ENCODE measurements at places on chromosomes 2 and 18.

DNA sequence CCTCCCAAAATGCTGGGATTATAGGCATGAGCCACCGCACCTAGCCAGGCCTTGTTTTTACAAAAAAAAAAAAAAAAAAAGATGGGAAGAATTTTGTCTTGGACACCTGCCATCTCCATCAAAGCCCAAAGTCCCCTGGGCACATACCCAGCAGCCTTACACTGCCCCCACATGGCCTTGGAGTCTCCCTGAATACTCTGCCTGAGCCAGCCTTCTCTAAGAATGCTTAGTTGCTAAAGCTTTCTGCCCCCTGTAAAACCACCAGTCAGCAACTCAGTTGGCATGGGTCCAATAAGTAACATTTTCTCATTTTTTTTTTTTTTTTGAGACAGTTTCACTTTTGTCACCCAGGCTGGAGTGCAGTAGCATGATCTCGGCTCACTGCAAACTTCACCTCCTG is 40.6 kb downstream of the SPC25 start:
- no peak for DNase-seq

DNA sequence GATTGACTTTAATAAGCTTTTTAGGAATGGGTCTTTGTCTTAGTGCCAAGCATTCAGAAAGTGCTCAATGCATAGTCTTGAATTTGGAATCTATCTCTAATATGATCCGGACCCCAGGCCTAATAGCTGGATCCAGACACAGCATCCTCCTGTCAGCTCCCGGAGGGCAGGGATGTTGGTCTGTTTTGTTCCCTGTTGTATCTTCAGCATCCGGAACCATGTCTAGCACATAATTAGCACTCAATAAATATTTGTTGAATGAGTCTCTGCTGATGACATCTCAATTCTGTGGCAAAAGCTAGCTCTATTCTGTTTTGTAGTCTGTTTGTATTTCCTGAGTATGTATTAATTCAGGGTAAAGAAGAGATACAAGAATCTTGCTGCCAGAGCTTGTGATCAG is 169.1 kb downstream of the DCDC2C start:
- no peak for DNase-seq

DNA sequence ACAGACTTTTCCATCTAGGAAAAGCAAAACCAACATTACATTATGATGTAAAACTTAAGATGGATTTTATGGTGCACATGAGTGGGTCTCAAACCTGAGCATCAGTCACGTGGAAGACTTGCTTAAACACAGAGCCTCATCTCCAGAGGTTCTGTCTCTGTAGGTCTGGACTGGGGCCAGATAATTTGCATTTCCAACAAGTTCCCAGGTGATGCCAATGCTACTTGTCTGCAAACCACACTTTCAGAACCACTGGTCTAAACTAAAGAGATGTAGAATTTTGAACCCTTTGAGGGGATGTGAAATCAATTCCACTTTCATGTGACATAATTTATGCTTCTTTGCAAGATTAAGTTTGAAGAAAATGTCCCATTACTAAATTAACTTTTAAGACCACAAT is 522.8 kb downstream of the MBD2 start:
- no peak for DNase-seq

GRCh38 chr2:219886615-219887014 is 259.2 kb downstream of the SLC4A3 start:
- no peak for DNase-seq

DNA sequence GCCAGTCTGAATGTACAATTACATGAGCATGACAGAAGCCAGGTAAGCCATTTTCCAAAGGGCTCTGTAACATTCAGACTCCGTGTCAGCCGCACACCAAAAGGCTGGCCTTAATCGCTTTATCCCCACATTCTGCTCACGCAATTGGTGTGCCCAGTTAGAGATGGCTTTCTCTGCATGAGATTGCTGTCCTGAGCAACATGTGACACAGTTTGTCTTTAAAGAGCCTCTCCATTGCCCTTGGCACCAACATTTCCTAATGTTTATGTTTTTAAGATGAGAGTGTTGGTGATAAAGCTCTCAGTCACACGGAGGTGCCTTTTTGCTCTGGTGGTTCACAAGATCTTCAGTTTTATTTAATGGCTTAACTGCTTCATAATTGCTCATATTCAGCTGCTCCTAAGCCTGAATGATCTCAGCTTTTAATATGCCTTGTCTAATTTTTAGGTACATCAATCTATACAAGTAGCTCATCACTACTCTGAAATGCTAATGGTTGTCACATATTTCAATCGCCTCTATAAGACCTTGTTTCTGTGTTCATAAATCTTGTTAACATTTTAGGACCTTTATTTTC is 164.8 kb upstream of the ACVR2A start:
- no peak for DNase-seq

DNA sequence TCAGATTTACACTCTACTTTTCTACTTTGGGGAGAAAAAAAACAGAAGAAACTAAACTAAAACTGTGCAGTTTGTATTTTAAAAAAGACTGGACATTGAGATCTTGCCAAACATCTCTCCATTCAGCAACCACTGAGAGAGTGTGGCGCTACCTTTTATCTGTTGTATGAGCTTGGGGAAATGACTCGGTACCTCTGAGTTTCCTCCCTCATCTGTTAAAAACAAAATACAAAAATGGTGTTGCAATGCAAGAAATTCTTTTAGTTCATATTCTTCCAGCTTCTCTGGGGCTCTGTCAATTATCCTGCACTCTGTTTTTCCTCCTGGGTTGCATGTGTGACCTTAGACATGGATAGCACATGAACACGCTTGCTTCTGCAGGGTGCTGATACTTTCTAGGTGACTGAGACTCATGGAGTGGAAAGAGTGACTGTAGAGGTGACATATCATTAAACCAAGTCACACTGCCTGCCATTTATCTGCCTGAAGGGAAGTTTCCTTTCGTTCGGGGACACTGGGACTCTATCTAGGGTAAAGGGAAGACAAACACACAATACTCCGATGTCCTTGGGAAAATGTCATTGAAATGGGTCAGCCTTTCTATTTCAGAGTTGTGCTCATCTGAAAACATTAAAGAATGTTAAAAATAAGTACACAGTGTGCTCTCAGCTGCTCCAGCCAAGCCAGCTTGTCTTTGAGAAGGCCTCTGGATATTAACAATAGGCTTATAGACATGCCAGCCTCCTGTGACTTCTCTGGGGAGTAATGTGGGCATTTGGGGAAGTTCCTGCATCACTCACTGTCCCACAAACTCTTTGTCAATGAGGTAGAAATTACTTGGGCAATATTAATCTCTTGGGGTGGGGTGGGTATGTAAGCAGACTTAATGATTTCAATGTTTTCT is 91.4 kb downstream of the TRIB2 start:
- DNase-seq: no peak

DNA sequence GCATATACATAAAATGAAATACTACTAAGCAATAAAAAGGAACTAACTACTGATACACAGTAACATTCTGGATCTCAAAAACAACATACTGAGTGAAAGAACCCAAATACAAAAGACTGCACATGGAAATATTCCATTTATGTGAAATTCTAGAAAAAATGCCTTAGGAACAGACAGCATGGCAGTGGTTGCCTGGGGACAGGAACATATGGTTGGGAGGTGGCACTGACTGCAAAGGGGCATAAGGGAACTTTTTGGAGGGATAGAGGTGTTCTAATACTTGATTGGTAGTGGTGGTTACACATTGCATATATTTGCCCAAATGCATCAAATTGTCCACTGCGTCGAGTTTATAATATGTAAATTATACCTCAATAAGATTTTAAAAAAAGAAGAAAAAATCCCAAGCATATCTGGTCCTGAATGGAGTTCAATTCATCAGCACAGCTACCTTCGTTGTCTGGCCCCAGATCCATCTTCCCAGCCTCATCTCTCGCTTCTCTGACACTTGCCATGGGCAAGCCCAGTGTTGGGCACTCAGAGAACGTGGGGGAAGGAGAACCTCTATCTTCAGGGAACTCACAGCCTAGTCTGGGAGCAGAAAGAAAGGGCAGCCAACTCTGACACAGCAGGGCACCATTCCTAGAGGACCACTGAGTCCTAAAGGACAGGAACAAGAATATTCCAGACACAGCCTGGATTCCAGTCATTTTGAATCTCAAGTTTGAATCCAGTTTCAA is 8.6 kb upstream of the SMAD4 start:
- DNase-seq: no peak

DNA sequence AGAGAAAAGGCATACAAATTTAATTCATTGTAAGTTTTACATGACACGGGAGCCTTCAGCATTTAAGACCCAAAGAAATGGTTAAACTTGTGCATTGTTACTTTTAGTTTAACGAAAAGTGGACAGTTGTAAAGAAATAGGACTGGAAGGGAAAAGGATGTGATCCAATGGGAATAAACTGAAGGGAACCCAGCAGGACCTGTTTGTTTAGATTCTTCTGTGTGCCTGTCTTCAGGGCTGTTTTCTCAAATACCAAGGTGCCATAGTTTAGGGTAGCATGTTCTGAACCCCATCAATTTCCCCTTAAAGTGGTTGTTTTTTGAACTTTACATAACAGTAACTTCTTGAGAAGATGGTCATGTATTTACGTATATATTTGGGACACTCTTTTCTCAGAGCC is 30.3 kb upstream of the CABLES1 start:
- DNase-seq: no peak

- no peak for DNase-seq
Measured at GRCh38 chr2:218720048-218721041, 9.7 kb downstream of the TTLL4 start.

DNA sequence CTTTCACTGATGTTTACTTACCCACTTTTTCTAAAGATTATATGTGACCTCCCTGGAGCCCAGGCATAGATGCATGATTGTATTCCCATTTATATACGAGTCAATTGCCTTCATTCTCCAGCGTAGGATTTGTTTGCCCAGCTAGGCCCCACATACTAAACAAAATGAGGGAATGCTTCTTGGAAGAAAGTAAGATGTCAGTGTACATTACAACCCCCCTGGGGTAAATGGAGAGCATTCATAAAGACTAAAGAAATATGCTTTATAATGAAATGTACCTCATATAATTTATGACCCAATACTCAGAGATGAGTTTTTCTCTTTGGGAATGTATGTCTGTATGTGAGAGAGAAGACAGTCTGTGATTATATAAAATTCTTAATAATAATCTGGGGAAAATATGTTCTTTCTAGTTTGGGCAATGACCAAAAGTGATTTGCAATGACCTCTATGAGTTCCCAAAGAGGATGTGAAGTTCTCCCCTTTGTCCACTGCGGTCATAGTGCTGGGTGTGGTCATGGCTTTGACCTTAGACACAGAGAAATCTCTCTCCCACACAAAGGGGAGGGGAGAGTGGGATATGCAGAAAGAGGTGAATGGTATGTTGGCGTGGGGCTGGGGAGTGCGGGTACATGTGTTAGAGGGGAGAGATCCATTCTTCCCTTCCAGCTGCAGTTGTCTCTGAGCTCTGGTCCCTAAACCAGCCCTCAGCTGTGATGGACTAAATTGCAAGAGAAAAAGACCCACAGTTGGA is 175.6 kb downstream of the EN1 start:
- no peak for DNase-seq

DNA sequence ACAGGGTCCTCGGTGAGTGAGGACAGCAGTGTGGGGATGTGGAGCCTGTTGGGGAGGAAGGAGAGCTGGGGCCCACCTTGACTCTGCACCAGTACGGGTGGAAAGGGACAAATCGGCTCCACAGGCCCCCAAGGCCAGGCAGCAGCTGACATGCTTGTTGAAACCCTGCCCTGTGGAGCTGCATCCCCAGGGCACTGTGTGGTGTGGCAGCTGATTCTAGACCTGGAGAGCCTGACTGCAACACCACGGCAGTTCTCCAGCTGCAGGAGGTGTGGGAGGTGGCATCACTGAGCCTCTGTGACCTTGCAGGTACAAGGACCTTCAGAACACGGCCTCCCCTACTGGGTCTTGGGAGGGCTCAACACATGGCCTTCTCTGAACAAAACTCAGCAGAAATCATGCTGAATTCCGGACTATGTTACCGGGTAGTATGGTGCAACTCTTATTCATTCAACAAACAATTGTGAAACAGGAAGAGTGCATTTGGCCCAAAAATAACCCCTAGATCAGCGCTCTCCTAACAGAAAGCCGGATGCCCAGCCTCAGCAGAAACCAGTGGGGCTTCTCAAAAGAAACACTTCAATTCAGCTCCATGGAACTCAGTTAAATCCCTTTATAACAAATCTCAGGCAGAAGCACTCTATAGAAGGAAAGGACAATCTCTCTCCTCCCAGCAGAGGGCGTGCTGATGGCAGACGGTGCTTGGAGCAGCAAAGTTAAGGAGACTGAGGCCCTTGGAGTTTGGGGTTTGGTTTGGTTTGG is 104.4 kb upstream of the SALL3 start:
- peak; percentile 14 for DNase-seq

DNA sequence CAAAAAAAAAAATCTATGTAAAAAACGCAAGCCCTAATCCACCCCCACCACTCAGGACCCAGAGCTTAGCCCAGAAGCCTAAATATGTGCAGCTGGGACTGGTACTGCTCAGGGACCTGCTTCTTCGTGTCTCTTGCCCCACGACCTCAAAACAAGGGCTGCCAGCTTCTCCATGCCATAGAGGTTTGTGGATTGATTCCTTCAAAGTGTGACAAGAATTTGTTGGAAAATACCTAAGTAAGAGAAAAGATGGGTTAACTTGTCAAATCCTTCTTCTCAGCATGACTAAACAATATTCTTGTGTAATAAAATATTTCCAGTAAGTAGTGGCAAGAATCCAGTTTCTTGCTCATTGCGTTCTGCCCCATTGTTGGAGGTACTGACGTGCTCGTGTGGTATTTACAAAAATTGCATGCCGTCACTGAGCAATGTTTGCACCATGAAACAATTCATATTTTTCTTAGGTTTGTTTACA is 825 bp upstream of the SCYGR1 start:
- no peak for DNase-seq

DNA sequence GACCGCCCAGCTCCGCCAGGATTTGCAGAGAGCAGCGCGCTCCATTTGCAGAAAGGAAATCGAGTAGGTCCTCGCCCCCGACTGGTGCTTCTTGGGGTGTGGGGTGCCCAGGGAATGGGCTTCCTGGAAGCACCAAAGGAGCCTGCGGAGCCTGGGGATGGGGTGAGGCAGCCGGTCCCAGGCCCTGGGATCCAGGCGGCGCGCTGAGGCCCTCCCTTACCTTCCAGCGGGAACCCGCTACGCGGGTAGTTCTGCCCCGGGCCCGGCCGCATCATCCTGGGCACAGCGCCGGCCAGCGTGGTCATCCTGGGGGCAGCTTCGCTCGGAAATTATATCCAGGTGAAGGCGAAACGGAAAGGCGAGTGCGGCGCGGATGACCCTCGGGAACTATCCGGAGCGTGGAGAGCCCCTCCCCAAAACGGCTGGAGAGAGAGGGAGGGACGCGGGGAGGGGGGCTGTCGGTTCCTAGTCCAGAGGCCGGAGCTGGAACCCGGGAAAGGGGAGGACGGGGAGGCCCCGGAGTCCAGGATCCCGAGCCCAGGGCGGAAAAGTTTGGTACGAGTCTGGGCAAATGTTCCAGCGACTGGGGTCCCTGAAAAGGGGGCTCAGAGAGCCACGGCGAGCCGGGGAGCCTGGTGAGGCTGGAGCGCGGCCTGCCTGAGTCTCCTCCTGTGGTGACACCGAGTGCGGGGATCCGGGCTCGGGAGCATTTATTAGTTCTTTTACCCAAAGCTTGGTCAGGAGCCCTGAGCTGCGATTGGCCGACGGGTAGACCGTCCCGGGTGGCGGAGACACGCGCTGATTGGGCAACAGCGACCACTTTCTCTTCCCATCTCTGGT is at the start of gene PAX3:
Gene PAX3 (minus strand): TSS at position 688 of the 840 bp plus-strand sequence. CDS start 383 bp downstream, at position 305.
- DNase-seq: no peak
